H54 (cell line): ENCODE measurements at places on chromosomes 4 and X.

- no peak for DNase-seq
Observed at GRCh38 chrX:120549483-120550452, 11.0 kb downstream of the CUL4B start.

- DNase-seq: no peak
Observed at GRCh38 chrX:13690836-13691235, 1.9 kb downstream of the RAB9A start.

DNA sequence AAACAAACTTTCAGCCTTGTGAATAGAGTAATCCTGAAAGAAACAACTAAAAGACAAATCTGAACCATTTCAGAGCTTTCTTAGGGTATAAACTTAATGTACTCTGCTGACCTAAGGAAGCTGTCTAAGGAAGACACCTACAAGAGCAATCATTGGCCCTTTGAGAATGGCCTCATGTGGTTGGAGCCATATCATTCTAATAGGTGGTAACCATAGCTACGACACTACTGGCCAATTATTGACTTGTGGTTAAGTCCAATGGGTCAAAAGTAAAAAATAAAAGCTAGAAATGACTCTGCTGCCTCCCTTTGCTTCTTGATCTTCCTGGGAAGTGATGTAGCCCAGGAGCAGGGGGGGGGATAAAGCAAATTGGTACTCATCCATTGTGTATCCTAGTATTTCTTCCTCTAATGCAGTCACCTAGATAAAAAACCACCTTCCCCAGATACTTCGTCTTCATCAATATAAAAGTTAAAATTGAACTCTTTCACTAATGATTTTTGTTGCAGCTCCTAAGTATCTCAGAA is 547.0 kb downstream of the ARAP2 start:
- no peak for DNase-seq

- DNase-seq: no peak
Observed at GRCh38 chr4:116016201-116016600, 902.8 kb upstream of the NDST4 start.
